ENCODE measurements at places on chromosomes 11 and 22.

- no peak for DNase-seq
These were observed 35.1 kb downstream of the CAPN1 start for GRCh38 chr11:65216830-65217229.

DNA sequence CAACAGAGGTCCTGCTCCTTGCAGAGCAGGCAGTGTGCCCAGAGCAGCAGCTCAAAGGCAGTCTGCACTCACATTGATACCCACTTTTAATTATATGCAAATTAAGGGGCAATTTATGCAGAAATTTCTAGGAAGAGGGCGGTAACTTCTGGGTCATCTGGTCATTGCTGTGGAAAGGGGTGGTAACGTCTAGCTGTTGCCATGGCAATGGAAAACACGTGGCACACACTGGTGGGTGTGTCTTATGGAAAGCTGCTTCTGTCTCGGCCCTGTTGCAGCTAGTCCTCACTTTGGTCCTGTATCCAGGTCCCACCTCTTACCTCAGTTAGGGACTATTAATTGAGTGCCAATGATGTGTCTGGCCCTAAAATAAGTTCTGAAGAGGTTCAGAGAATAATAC, 36.8 kb downstream of the BARX2 start:
- no peak for DNase-seq

- DNase-seq = peak; percentile 48
These were observed 1.1 kb downstream of the EIF4G2 start for GRCh38 chr11:10807493-10808234.

- no peak for DNase-seq
These were observed 47.5 kb upstream of the ME3 start for GRCh38 chr11:86719781-86720463.

DNA sequence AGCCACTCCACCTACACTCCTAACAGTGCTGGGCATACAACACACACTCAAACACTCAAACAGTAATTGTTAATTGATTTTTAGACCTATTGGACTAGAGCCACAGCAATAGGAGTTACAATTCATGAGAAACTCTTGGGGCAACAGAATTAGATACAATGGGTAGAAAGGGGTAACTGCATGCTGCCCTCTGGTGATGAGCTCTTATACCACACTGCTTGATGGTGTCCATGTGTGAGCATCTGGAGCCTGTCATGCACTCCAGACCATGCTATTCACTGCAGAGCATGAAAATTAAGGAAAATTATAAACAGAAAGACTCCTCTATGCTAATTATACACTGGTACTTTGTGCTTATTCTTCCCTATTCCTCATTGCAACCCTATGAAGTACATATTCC, 975.5 kb upstream of the CCDC90B start:
- DNase-seq = no peak

DNA sequence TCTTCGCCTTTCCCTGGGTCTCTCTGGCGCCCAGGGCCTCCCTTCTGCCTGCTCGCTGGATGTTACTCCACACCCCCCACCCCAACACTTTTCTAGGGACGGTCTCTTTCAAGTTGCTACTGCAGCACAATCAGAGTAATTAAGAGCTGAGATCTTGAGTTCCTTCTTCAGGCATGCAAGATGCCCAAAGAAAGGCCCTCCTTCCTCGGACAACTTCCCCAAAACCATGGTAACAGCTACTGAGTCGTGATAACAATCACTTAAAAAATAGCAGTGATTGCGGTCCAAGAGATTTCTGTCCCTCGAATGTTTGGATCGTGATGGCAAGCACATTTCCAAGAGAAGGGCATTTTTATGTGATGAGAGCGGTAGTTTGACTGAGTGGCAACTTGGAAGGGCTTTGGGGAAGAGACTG, 638 bp upstream of the TENM4 start:
- DNase-seq = no peak

- DNase-seq = no peak
These were observed 50.7 kb downstream of the SYN3 start for GRCh38 chr22:33007485-33007884.

GRCh38 chr11:61964058-61964665, 3.3 kb downstream of the FTH1 start:
- no peak for DNase-seq

- no peak for DNase-seq
These were observed 109.1 kb downstream of the LARGE1 start for GRCh38 chr22:33811208-33811607.

- no peak for DNase-seq
These were observed 11.2 kb upstream of the PPP2R1B start for GRCh38 chr11:111777094-111778046.

DNA sequence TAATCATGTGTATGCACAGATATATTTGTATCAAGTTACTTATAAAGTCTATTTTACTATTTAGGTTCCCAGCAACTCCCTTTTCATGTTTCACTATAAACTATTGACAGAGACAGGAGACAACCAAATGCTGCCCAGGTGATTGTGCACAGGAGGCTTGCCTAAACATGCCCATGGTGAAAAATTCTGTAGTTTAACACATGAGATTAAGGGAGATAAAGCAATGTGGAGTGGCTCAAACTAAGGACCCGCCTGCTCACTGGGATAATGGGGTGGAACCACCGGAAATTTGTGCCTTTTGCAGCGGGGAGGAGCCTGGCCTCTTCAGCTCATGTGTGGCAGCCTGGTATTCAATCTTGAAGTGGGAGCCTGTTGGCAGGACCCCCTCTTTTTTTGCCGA, 459.5 kb upstream of the CNTN5 start:
- DNase-seq = no peak

DNA sequence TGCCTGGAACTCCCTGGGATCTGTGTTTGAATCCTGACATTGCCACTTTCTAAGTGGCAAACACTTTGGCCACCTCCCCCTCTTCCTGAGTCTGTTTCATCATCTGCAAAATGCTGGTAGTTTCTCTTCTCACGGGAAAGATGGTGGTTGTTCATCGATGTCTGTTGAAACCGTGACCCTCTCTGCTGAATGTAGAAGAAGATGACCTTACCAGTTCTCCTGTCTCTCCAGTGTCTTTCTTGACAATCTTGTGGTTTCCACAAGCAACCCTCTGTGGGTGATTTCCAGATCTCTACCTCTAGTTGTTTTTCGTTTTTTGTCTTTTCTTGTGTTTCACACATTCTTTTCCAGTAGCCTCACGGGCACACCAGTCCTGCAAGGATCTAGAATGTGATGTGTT, 27.5 kb downstream of the ZBTB16 start:
- no peak for DNase-seq
